ENCODE measurements at places on chromosomes 2 and 18.
A peak's percentile ranks its signal among the peaks of the same experiment; 100 is the strongest.

DNA sequence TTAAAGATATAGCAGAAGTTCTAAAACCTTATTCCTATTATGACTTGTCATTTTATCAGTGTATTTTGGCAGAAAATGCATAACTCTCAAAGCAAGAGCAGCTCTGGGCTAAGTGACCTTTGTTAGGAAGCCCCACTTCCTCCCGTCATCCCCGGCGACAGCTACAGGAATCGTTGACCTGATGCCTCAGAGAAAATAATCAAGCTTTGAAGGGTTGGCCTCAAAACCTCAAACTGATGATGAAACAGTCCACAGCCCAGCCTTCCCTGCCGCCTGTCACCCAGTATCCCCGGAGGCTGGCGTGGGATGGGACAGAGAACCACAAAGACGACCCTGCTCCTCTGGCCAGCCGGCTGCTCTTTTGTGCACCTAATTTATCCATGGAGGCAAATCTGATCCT lies 65.3 kb downstream of the KCNF1 start:
- no peak for DNase-seq

DNA sequence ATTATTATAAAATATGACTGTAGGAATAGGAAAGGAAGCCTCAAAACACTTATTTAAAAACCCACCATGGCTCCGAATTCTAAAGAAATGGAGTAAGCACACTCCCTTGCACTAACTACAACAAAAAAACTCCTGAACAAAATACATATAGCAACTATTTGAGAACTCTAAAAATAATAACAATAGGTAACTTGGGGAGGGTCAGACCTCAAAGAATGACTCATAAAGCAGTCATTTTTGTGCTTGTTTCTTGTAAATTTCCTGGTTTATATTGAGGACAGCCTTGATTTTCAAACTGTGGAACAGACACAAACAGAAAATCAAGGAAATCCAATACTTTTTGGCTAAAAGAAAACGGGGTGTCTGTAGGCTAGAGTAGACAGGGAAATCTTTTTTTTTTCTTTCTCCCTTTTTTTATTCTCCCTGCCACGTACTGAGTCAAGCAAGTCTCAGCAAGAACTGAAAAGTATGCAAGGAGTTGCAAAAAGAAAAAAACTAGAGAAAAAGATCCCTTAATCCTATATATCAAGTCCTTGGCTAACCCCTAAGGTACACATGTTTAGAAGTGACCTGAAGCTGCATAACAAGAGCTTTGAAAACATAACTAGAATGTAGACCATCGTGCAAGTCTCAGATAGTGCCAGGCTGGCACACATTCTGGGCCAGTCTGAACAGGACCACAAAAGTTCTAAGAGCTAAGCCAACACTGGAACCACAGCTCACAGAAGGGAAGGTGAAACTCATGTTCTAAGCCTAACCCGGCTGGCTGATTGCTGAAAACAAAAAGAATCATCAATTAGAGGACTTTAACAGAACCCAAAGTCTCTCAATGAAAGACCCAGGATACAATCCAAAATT lies 403.1 kb upstream of the LYPD1 start:
- DNase-seq: no peak

DNA sequence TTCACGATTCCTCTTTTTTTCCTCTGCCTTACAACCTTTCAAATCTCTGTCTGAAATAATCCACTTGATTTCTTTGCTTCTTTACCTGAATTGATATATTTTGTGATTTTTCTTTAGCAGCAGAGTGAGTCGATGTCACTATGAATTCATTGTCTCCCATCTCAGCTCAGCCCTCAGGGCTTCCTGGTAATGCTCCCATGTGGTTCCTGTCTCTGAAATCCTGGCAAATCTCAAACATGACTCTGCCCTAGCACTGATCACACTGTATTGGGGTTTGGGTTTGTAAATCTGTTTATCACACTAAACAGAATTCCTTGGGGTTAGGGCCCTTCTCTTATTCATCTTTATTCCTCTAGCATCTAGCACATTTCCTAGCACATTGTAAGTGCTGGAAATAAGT lies 43.0 kb upstream of the MSTN start:
- DNase-seq: no peak

DNA sequence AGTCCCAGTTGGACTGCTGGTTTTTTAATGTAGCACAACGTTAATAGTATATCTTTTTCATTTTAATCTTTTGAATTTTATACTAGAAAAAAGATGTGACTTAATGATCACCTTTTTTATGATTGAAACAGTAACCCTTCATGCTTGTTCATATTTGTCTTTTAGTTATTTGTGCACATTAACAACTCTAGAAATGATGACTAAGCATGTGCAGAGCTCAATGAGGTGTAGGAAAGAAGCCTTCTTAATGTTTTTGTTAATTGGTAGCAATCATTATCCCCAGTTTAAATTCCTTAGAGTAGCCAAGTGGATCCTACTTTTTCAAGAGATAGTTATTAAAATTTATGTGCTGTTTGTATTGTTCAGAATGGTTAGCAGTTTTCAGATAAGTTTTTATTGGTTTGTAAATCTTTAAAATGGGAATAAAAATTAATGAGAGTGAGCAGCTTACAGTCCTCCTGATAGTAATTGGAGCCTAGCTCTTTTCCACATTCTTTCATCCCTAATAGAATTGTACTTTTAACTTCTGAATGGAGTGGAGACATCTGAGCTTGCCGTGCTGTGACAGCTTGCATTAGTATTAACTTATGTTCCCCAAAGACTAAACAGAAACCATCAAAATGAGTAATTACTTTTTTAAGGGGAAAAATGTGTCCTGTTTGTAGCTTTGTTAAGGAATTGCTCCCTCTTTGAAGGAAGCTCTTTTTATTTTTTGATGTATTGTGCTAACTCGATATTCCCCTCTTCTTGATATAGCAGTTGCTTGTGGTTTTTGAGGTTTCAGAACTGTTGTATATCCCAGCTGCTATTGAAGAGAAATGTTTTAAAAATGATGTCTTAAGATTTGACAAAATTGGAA lies 17.3 kb downstream of the PIK3C3 start:
- no peak for DNase-seq

DNA sequence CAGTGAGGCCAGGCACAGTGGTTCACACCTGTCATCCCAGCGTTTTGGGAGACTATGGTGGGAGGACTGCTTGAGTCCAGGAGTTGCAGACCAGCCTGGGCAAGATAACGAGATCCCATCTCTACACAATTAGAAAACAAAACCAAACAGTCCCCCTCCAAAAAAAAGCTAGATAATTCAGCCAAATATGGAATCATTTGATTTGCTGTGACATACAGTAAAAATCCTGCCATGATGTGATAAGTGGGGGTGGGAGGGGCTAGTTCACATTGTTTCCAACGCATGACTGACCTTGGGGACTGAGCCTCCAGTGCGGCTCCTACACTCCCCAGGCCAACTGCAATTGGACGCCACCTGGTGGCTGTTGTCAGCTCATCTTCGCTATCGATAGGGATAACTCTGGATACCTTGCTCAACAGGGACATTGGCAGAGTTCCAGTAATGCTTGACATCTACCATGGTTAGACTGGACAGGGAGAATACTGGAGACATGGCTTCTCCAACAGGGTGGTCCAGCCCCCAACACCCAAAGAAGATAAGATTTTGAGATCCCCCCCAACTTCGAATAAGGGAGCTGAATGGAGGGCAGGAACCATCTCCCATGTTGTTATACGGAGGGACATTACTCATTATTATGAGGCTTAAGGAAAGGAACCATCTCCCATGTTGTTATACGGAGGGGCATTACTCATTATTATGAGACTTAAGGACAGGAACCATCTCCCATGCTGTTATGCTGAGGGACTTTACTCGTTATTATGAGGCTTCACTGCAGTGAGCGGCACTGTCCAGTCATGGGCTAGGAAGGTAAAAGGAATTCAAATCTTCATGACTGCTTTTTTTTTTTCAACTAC lies 135.9 kb downstream of the TGIF1 start:
- DNase-seq: peak; percentile 67

- DNase-seq: no peak
These were observed 30.8 kb upstream of the ZNF396 start for GRCh38 chr18:35407871-35408481.

DNA sequence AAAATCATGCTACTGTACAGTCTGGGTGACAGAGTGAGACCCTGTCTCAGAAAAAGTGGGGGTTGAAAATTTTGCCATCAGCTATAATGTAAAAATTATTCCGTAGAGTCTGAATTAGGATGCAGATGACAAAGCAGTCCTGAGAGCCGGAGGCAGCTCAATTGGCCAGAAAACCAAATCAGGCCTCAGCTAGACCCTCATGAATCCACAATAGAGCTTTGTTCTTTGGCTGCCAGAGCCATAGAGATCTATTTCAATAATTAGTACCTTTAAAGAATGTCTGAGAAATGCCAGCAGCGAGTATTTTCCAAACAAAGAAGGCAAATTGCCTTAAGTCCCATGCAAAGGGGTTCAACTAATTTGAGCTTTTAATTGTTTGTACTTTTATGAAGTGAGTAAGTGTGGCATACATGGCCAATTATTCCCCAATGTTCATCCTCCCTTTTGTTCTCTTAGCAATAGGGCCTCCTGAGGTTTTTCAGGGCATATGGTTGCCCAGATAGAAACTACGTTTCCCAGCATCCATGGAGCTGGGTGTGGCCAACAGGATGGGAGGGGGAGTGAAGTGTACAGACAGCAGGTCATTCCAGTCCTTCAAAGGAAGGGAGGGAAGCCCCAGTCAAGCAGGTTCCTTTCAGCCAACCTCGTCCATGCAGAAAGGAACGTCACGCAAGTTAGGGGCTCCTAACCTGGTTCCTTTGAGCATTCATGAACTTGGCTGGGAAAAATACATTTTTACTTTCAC lies 211.3 kb upstream of the APCDD1 start:
- DNase-seq: no peak

DNA sequence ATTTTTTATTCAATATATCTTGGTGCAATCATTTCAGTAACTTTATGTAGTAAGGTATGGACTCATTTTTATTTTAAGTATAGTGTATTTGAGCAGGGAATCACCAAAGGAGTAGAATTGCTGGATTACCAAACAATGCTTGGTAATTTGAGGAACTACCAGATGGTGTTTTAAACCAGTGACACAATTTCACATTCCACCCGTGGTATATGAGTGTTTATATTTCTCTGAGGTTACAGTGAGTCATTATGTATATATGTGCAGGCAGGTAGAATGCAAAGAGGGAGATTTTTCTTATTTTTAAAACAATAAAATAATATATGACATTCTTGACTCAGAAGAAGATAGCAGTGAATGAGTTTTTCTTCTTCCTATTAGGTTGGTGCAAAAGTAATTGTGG lies 596.9 kb downstream of the DCC start:
- DNase-seq: no peak

- no peak for DNase-seq
These were observed 27.6 kb upstream of the STAT1 start for GRCh38 chr2:191041418-191042161.

GRCh38 chr2:129236601-129237000 lies 742.9 kb upstream of the RAB6C start:
- no peak for DNase-seq

DNA sequence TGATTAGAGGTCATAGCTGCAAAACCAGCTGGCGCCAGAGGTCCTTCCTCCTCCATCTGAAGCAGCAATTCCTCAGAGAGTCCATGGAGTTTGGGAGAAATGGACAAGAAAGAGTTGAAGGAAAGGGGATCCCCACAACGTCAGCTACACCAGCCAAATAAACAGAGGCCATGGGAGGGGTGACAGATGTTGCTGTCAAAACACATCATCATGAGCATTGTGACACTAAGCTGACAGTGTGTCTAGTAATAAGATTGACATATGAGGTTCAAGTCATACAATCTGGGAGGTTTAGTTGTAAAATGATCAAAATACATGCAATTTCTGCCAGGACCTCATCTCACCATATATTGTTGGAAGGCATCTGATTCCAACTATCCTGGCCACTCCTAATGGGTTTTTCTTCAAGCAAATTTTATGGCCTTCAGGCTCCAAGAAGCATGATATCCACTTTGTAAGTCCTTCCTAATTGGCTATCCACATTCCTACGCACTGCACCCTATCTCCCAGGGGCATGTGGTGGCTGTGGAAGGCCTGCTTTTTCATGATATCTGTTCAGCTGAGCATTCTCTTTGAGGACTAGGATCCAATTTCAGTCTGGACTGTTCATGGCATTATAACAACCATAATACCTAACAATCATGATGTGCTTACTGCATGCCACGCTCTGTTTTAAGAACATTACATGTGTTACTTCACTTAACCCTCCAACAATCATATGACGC lies 335.0 kb upstream of the ID2 start:
- no peak for DNase-seq

DNA sequence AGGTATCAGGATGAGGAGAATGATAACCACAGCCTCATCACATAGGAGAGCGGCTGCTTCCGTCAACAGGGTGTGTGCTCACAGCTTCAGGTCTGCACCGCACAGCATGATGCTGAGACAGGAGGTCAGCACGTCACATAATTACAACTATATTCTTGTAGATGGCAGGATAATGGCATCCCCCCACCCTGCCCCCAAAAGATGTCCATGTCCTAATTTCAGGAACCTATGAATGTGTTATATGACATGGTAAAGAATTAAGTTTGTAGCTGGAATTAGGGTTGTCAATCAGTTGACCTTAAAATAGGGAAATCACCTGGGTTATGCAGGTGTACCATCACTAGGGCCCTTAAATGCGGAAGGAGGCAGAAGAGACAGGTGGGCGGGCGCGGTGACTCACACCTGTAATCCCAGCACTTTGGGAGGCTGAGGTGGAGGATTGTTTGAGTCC lies 73.9 kb downstream of the ARL4C start:
- DNase-seq: peak; percentile 63

GRCh38 chr18:2883076-2883735 lies 36.4 kb downstream of the EMILIN2 start:
- DNase-seq: peak; percentile 34

- DNase-seq: no peak
These were observed 185.6 kb upstream of the COPS8 start for GRCh38 chr2:236899950-236900640.

DNA sequence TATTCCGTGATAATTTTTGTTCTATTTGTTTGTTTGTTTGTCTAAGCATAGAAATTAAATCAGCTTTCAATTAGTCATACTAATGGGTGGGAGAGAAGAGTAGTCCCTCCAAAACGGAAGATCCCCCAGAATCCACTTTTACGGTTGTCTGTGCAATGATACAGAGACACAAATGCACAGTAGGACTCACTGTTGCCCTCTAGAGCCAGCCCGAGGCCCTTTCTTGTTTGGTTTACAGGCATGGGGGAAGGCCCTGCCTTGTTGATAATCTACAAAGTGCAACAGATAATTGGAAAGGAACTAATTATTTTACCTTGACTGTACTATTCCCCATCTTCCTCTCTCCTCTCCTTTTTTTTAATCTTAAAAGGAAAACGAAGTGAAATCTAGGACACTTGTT lies 121.1 kb downstream of the ACOXL start:
- DNase-seq: peak; percentile 63

GRCh38 chr2:46297546-46298271 lies 502 bp downstream of the EPAS1 start:
- DNase-seq: peak; percentile 71

DNA sequence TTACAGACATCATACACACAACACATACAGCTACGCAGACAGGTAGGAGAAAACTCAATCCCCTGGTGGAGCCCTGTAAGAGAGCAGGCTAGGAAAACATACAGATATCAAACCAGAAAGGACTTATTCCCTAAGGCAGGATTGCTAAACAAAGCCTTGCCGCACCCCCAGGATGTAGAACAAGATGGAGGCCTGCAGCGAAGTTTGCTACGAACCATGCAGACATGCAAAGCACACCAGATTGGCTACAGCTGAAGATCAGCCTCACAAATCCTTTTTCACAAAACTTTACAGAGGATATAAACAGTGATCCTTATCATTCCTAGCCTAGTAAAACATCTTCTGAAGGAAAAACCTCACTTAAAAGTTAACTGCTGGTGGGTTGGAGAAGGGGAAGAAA lies 28.3 kb downstream of the C18orf54 start:
- DNase-seq: no peak

GRCh38 chr2:164802095-164802707 lies 39.4 kb downstream of the COBLL1 start:
- no peak for DNase-seq

All from stimulated activated CD4-positive, alpha-beta T cell treated with anti-CD3 and anti-CD28 coated beads, Interleukin-4, amount 100 ng/mL, for 1 hour (primary cell).